ENCODE measurements at places on chromosomes 6 and 20.

DNA sequence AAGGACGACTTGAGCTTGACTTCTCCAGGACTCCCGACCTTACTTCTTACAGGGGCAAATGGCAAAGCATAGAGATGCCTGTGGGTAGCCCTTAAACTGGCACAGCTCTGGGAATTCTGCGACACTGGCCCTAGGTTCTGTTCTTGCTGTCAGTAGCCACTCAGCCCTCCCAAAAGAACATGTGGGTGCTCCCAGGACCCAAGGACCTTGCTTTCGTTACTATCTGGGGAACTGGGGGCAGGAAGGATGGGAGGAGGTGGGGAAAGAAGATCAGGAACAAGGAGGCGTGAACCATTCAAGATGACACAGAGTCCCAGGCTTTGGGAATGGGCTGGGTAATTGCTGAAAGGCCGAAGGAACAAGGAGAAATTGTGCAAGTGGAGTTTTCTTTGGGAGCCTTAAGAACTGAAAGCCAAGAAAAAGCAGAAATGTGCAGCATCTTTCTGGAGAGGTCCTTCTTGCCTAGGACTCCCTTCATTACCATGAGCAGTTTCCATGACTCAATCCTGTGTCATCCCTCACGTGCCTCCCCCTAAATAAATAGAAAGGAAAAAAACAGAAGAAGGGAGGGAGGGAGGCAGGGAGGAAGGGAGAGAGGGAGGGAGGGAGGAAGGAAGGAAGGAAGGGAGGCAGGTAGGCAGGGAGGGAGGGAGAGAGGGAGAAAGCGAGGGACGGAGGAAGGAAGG lies 284.6 kb upstream of the FOXQ1 start:
- no peak for DNase-seq

DNA sequence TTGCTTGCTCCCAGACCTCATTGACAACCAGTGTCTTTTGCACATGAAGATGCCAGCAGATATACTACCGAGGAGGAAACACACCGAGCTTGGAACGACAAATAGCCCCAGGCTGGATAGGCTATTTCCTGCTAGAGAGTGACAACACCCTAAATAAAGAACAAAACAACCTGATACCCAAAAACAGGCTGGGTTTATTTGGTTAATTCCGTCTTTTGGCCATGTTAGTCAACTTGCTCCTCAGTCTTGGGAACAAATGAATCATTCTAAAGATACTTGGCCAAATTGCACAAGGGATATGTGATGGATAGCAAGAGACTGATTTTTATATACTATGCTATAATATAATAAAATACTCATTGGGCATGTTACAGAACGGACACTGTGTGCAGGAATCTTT lies 11.5 kb upstream of the MUC22 start:
- DNase-seq = no peak

DNA sequence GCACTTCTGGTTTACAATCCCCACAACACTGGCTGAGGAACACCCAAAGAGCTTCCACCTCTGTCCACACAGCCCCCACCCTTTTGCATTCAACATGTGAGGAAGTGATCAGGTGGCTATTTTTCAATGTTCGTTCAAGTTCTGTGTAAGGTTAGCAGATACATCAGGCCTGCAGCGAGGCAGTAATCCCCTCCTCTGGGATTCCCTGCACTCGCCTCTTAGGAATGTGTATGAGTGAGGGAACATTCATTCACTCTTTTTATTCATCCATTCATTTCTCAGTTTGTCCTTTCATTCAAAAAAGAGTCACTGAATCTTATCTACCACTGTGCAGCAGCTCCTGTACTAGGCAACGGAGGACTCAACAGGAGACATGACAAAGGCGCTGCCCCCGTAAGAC lies 236.4 kb upstream of the PRDM1 start:
- DNase-seq = no peak

DNA sequence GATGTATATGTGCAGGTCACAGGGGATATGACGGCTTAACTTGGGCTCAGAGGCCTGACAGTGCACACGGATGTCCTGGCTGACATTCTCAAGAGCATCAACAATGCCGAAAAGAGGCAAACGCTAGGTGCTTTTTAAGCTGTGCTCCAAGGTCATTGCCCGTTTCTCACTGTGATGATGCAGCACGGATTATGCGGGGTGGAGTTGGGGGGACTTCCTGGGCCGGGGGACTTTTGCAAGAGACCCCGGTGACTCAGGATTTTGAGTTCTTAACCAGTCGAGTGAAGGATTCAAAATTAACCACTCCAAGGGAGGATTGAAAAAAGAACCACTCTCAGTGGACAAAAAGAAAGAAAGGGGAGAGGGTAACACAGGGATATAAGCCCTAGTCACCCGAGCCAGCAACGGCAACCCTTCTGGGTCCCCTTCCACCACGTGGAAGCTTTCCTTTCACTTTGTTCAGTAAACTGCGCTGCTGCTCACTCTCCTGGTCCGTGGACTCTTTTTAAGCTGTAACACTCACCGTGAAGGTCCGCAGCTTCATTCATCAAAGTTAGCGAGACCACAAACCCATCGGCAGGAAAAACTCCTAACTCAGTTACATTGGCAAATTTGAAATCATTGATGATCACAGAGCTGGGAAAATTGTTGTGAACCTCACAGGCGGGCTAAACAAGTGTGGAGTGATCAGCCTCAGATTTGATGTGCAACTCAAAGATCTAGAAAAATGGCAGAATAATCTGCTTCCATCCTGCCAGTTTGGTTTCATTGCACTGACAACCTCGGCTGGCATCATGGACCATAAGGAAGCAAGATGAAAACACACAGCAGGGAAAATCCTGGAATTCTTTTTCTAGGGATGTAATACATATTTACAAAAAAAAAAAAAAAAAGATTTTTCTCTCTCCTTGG lies 199.3 kb downstream of the ARID1B start:
- no peak for DNase-seq

- no peak for DNase-seq
Measured at GRCh38 chr20:4371623-4372251, 350.0 kb upstream of the PRND start.

GRCh38 chr20:10671221-10671918 lies 2.4 kb downstream of the JAG1 start:
- peak; percentile 72 for DNase-seq

DNA sequence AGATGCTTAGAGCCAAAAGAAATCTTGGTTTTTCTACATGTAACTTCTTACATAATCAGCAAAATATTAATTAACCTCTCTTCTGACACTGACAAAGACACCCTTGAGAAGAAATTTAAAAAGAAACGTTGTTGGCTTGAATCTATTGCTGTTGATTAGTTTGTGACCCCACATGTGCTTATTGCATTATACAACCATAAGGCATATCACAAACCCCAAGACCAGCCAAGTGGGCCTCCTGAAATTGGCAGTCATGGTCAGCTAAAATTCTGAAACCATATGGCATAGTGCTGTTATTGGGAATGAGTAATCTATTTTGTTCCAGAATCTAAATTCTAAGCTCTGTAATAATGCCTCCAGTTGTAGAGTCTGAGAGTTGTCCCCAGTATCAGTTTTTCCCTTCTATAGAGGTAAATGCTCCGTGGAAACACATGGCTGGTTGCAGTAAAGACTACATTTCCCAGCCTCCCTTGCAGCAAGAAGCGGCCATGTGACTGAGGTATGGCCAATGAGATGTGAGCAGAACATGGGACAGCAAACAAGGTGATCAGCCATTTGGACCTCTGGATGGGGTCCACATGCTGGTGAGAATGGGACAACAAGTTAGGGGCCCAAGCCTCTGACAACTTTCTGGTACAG lies 42.3 kb upstream of the PTPN1 start:
- DNase-seq = peak; percentile 44

DNA sequence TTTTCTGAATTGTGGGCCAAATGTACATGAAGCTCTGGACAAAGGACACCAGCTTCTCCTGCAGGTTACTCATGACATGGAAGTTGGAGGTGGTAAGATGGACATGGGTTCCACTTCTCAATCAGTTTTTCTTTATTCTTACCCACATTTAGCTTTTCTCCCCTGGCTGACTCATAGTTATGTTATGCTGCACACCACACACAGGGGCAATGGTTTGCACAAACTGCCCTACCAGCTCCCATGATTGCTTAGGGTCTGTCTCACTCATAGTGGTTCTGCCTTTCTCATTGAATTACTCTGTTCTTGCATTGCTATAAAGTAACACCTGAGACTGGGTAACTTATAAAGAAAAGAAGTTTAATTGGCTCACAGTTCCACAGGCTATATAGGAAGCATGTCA lies 4.5 kb upstream of the CD109 start:
- DNase-seq = no peak

DNA sequence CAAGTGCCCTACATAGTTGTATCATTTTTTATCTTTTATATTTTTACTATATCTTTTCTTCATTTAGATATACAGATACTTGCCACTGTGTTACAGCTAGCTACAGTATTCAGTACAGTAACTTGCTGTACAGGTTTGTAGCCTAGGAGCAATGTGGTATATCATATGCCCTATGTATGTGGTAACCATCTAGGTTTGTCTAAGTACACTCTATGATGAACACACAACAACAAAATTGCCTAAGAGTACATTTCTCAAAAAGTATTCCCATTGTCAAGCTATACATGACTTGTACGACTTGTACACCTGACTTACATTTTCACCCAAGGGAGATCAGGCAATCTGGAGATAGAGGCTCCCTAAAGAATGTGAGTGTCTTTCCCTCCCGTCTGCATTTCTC lies 8.2 kb downstream of the ELOVL5 start:
- no peak for DNase-seq

- no peak for DNase-seq
Measured at GRCh38 chr6:63864061-63864460, 228.5 kb downstream of the PHF3 start.

GRCh38 chr6:106180208-106180607 lies 94.1 kb downstream of the PRDM1 start:
- DNase-seq = no peak

DNA sequence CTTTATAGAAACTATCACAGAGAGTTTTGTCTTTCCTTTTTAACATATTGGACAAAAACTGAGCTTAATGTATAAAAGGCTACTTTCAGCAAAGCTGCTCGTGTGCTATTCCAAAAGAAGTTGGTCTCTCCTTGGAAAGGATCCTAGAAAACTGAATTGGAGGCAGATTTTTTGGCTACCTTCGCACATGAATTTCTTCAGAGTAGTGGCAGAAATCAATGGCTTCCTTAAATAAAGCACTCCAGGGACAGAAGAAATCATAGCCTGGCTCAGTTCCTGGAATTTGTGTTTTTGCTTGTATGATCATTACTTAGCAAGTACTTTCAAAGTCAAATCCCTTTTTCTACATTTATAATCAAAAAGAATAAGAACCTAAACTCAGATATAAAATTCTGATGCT lies 780.3 kb downstream of the PHF3 start:
- DNase-seq = no peak

DNA sequence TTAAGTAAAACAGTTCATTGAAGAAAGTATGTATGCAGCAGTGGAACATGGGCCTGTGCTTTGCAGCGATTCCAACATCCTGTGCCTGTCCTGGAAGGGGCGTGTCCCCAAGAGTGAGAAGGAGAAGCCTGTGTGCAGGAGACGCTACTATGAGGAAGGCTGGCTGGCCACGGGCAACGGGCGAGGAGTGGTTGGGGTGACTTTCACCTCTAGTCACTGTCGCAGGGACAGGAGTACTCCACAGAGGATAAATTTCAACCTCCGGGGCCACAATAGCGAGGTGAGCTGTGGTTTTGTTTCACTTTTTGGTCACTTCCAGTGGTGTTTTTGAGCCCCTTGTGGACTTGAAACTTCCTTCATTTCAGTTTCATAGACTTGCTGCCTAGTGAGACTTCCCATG lies 1.7 kb downstream of the TULP4 start:
- DNase-seq = no peak

GRCh38 chr20:58366866-58367265 lies 22.2 kb upstream of the VAPB start:
- no peak for DNase-seq

GRCh38 chr6:1797801-1798200 lies 188.1 kb downstream of the FOXC1 start:
- DNase-seq = no peak

- DNase-seq = no peak
Measured at GRCh38 chr6:41200296-41200900, 551 bp downstream of the TREML2 start.

DNA sequence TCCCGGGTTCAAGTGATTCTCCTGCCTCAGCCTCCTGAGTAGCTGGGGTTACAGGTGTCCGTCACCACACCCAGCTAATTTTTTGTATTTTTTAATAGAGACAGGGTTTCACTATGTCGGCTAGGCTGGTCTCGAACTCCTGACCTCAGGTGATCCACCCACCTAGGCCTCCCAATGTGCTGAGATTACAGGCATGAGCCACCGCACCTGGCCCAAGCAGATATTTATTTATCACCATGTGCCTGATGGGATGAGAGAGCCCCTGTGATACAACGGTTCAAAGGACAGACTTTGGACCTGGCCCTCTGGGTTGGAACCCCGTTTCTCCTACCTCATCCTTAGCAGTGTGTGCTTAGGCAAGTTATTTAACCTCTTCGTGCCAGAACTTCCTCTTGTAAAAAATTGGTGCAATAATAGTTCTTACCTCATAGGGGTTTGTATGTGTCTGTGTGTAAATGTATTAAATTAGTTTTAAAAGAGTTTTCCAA lies 19.2 kb upstream of the STK38 start:
- no peak for DNase-seq

DNA sequence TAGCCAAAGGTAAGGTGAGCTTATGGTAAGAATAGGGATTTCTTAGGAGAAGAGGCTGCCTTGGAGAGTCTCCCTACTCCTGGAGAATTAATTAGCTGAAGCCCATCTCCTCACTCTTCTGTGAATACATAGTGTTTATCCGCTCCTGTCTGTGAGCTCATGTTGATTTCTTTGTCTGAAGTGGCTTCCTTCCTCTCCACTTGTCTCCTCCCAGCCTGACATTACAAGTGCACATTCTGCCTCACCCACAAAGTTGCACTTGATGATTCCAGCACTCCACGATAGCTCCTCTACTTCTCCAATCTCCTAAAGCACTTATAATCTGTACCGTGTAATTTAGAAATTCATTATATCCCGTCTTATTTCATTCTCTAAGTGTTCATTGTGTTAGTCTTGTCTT lies 287.2 kb downstream of the QKI start:
- DNase-seq = no peak

DNA sequence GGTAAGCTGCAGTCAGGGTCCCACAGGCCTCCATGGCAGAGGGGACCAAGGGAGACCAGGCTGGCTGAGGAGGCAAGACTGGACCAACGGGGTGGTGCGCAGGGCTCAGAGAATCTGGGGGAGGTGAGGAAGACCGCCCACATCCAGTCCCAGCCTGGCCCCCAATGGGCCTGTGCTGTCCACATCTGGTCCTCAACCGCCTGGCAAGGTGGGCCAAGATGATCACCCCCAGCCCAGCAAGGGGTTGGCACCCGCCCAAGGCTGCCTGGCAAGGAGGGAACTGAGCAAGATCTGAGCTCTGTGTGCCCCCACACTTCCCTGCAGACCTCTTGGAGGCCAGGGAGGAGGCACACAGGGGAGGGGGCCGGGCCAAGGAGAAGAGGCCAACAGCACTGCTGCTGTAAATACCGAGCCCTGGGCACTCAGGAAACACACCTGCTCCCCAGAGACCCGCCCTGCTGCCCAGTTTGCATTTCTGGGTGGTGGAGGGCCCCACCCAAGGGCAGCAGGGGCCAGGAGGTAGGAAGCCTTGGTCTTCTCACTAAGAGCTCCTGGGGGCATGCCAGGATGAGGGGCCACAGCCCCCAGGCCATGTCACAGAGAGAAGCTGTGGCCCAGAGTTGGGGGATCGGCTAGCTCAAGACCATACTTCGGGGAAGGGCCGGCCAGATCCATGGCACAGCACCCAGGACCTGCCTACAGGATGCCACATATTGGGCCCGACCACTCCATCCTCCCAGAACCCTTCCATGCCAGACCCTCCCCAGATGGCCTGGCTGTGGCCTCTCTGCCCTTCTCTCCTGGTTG lies 109.6 kb downstream of the ASXL1 start:
- DNase-seq = no peak

- no peak for DNase-seq
Measured at GRCh38 chr20:52677216-52677615, 294.9 kb upstream of the TSHZ2 start.

All from WTC11 (cell line).